GM10248 (cell line): ENCODE measurements at places on chromosomes 16 and 17.

DNA sequence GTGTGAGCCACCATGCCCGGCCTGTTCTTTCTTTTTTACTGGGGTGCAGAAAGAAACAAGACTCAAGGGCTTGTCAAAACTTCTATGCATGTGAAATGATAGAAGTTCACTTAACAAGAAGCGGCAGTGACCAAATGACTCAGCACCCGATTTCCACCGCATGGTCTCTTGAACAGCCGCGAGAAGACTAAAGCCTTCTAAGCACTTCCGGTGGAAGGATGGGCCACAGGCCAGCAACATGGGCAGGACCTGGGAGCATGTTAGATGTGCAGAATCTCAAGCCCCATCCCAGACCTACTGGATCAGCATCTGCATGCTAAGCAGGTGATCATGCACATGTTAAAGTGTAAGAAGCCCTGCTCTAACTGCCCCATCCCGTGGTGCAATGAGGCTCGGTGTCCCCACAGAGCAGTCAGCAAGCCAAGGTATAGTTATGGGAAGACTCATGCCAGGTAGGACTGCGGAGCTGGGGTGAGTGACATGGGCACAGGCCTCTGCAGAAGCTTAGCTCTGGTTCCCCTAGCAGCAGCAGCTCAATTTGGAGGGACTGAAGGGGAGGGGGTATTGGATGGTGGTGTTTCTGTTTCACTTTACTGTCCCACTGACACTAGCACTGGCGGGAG is 88.5 kb upstream of the HNF1B start:
- peak; percentile 62 for DNase-seq

DNA sequence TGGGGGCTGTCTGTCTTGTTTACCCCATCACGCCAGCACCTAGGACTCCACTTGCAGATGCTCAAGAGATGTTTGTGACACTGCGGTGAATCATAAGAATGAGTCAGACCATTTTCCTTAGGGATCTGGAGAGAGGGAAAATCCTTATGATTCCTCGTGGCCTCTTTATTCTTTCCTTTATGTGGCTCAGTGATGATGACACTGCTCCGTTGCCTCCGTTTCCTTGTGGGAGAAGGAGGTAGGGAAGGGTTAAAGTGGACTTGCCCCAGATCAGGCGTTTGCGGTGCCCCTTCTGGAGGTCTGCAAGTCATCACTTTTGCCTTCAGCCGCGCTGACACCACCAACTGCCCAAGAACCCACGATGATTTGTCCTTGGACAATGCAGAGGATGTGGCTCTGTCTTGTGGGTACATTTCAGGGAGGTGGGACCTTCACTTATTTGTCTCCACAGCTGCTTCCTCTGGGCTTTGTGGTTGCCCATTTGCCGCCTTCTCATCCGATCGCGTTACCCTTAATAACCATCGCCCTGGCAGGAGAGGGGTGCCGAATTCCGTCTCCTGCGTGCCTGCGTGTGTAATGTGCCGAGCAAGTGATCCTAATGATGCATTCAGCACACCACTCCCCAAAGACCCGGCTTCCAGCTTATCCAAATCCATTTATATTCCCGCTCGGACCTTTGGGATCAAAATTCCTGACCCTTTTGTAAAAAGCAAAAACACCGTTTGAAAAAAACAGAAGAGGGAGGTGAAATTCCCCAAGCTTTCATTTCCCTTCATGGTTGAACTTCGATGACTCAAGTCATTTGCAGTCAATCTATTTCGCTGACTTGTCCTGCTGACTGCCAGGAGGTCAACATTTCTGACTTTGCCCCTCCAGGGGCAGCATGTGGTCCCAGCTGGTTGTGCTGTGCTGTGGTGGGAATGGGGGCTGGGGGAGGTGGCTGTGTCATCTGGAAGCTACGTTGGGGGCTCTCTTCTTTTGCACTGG is 87.2 kb upstream of the IRX3 start:
- DNase-seq, result no peak

- DNase-seq, result no peak
Observed at GRCh38 chr17:51240275-51240674, 19.6 kb downstream of the MBTD1 start.

- DNase-seq, result peak; percentile 49
Observed at GRCh38 chr17:48544349-48545021, 424 bp downstream of the HOXB2 start.

DNA sequence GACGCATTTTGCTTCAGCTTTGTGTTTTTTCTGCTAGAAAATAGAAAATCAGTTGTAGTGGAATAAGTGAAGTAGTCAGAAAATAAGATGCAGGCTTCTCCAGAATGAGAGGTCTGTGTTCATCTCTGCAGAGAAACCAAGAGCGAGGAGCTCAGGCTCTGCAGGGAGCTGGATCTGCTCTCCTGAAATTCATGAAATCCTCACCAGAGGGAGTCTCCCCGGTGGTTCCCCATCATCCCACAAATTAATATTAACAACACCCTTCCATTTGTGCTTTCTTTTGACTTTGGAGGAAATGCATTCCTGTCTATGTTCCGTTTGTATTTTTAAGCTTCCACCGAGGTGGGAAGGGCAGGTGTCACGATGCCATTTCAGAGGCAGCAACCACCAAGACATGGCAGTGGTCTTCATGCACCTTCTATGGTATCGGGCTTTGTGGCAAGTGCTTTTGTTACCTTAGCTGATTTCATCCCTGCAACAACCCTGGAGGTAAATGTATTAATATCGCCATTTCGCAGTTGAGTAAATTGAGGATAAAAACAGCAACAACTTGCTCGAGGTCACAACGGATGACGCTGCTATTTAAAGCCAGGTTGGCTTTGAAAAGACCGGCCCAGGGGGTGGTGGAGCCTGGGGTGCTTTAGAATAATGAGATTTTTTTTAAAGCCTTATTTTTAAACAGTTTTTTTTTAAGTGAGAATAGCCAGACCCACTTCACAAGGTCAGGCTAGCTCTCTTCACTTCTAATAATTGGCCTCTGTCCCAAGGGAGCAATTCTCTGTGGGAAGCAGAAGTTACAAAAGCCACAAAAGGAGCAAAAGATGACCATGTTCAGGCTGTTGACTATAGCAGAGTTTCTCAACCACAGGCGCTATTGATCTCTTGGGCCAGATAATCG is 367.6 kb upstream of the ERCC4 start:
- no peak for DNase-seq

- DNase-seq, result peak; percentile 79
Observed at GRCh38 chr16:30377812-30378235, 3.2 kb downstream of the MYL11 start.

DNA sequence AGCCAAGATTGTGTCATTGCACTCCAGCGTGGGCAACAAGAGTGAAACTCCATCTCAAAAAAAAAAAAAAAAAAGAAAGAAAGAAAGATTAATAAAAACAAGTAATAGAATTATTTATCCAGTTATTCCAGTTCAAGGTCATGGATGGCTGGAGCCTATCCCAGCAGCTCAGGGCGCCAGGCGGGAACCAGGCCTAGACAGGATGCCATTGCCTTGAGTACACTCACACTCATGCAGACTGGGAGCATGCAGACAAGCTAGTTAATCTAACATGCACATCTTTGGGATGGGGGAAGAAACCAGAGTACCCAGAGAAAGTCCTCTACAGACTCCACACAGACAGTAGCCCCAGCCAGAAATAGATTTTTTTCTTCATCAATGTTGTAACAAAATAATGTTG is 17.9 kb downstream of the PDP2 start:
- no peak for DNase-seq

DNA sequence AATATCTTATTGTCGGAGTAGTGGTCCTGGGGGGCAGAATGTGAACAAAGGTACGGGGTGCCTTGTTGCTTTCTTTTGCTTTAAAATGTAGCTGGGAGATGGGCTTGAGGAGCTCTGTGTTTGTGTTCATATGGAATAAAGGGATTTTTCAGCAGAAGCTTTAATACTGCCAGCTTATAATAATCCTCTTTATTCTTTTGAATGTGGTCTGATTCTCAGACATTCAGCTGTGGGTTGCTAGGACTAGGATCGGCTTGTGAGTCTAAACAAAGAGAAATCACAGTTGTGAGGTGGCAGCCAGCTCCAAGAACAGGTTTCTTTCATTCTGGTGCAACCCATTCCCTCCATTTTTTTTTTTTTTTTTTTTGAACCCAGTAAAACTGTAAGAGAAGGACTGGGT is 7.2 kb downstream of the MRPL58 start:
- no peak for DNase-seq
